ENCODE measurements at places on chromosomes 3 and 15.
A peak's percentile ranks its signal among the peaks of the same experiment; 100 is the strongest.

- peak; percentile 74 for DNase-seq
Observed at GRCh38 chr3:106728315-106729098, 648.7 kb upstream of the CCDC54 start.

DNA sequence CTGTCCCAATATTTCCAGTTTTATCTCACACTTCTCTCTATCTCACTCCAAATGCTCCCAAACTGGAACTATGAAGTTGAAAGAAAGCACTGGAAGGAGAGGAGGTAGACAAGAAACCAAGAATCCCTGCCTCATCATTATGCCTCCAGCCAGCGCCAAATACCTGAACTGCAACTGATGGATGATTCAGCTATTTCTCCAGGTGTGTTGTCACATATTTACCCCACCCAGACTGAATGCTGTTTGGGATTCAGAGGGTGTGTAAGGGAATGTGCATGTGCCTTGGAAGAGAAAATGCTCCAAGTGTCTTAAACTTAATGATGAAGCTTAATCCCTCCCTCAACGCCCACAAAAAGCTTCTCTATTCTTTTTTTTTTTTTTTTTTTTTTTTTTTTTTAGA, 269.5 kb upstream of the ATP11B start:
- no peak for DNase-seq

- no peak for DNase-seq
Observed at GRCh38 chr3:27486336-27486735, 2.2 kb upstream of the SLC4A7 start.

DNA sequence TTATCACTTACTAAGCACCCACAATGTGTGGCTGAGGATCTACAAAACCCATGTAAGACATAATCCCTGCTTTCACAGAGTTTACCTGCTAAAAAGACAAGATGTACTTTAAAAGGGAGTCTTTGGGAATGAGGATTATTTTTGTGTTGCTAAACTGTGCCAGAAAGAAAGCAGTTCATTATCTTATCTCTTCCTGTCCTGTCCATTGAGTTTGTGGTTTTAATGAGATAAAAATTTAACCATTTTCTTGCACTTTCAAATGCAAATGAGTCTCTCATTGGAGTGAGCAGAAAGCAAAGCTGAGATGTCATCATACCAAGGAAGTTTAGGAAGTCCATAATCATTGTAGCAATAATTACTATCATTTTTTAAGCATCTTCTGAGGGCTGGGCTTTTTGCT, 231.2 kb upstream of the ADAMTS9 start:
- DNase-seq: no peak

DNA sequence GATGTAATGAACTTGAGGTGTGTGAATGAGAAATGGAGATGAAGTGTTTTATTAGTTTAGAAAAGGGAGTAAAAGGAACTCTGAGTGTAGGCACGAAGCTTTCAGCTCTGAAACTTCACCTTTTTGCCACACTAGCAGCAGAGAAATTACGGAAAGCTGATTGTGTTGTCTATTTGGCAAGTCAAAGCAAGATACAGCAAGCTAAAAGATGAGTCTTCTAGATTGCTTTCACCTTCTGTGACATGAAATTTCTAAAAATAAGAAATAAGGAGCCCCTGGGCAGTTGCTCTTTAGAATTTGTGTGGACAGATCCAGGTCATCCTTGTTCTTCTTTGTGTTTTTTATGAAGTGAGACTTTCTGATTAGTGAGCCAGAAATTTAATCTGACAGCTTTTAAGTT, 143.4 kb downstream of the FNDC3B start:
- no peak for DNase-seq

DNA sequence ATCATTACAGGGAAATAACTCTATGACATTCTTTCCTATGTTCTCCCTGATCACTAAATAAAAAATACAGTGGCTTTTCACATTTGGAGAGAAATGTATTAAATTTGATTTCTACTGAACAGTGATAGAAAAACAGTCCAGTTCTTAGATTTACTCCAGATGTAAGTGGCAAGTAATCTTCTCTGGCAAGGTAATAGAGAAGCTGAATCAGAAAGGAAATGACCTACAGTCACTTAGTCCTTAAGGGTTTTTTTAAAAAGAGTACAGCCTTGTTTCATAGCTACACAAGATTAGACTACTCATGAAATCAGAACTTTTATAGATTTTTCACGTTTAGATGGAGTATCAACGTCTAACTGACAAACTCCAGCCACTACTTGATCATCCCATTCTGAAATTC, 236.9 kb downstream of the CADPS start:
- no peak for DNase-seq

DNA sequence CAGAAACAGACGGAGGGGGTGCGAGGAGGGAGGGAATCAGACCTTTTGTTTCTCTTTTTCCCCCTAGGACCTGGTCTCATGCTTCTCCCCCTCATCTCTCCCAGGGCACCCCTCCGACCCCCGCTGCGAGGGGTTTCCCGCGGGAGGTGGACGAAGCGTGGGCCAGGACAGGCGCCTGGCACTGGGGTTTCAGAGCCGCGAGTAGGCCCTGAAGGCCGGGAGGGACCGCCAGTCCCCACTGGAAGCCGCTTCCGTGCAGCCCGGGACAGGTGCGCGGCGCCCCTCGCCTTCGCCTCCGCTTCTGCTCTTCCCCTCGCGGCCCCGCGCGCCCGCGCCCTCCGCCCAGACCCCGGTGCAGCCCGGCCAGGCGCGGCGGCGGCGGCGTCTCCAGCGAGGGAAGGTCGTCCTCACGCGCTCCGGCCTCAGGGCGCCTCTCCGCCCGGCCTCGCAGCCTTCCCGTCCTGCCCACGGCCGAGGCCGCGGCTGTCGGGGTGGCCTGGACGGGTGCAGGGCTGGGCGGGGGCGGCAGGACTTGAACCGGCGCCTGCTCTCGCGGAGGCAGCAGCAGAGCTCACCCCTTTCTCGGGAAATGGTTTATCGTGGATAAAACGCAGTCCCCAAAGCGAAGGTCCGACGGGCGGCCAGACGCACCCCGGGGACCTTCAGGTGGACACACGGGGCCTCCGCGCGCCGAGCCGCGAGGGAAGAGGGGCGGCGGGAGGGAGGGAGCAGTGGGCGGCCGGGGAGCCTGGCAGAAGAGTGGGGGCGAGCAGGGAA, 31.5 kb upstream of the ADAMTS17 start:
- DNase-seq: no peak

DNA sequence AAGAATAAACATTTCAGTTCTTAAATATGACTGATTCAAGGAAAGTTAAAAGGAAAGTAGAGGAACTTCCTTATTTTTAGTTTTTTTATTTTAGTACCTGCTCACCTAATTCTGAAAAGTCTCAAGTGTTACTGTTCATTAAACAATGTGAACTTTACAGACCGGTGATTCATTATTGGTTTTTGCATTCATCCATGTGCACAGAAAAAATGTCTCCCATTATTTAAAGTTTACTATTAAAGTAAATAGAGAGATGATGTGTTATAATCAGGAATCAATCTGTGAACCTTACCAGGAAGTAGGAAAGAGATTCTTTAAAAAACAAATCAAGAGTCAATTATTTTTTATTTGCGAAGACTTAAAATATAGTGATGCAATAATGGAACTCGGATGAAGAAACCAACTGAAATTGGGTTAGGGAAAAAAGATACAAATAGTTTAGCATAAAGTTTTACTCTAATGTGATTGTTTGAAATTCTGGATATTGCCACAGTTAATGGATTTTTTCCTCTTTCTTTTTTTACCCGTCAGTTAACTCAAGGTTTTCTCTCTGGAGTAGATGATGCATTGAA, 119.4 kb upstream of the SAMMSON start:
- no peak for DNase-seq

GRCh38 chr3:66080167-66080566, 41.4 kb upstream of the MAGI1 start:
- DNase-seq: no peak

GRCh38 chr3:107236655-107237337, 140.4 kb upstream of the CCDC54 start:
- DNase-seq: no peak

DNA sequence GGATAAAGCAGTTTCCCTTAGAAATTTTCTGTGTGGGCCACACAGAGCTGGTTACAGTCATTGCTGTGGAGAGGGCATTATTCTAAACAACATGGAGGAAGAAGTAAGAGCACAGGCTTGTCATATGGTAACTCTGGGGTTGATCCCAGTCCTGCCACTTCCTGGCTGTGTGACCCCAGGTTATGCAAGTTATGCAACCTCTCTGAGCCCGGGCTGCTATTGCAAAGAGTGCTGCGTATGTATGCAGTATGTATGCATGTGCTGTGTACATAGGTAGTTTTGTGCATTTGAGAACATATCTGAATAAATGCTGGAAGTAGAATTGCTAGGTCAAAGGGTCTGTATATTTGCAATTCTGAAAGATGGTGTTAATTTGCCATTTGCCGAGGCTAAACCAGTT, 9.2 kb downstream of the SPSB4 start:
- DNase-seq: no peak

GRCh38 chr3:2523281-2523836, 424.7 kb downstream of the CNTN4 start:
- DNase-seq: no peak

- DNase-seq: no peak
Observed at GRCh38 chr3:17110660-17111396, 226.1 kb downstream of the PLCL2 start.

DNA sequence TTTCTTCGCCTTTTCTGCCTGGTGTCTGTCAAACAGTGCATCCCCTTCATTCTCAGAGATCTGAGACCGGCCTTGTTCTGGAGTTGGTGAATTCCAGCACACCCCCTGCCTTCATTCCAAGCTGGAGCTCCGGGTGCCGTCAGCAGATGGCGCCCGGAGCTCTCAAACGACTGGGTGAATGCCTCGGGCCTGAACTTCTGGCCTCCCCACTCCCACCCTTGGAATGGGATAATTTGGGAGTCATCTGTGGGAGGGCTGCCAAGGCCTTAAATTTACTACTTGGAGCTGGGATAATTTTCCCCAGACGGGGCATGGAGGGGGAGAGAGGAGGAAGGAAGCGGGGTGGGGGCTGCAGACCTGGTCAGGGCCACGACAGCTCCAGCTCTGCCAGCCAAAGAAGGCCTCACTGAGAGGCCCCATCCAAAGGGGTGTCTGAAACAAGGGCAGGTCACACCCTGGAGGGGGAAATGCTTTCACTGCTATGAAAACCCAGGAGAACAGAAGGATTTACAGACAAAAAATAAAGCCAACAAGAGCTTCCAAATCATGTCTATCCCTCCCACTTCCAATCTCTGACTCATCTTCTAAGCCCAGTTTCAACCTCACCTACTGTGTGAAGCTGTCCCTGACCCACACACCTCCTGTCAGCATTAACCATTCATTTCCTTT, 187.9 kb downstream of the OPA1 start:
- peak; percentile 85 for DNase-seq

DNA sequence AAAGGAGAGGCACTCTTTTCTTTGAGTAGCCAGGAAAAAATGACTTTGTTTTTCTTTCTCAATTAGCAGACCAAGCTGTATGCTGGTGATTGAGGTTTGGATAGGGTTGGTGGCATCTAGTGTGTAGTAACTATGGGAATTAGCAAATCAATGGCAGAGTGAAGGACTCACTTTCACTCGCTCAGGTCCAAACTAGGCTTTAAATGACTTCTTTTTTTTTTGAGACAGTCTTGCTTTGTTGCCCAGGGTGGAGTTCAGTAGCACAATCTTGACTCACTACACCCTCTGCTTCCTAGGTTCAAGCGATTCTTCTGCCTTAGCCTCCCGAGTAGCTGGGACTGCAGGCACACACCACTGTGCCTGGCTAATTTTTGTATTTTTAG, 35.9 kb downstream of the PRKCI start:
- no peak for DNase-seq
